ENCODE measurements at places on chromosomes 7 and 10. TPM values are rescaled to one million over a fixed set of nuclear protein-coding genes. Genes with fewer than 3 reads are reported as not detected.

Gene DYNC1I1
- not detected for total RNA-seq

Gene HACD1
- not detected for total RNA-seq

Gene VTI1A
- 42.6 TPM for total RNA-seq

Gene PNLIP
- not detected for total RNA-seq

Gene PLXNA4
- total RNA-seq, result not detected

Gene VWDE
- not detected for total RNA-seq

Data from OCI-LY7 (cell line).